Vagina (tissue), 2 donors: ENCODE measurements at places on chromosomes 12 and 14.

DNA sequence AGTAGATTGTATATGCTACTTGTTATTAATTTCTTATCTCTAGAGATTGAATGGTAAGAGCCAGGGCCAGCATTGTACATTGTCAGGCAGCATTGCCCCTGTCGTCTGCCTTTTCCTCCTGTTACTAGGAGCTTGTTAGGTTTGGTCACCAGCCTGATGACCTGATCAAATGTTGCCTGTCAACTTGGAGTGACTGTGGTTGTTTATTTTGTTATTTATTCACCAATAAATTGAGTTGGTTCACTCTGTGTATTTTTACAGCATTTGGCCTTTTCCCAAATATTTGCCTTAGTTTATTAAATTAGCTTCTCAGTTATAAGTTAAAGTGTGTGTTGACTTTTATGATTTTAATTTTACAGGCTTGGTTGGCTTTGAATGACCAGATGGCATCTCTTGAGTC is 88.4 kb downstream of the PRKCH start:
- DNase-seq: no peak

GRCh38 chr12:2295941-2296461 is 243.2 kb downstream of the CACNA1C start:
- no peak for DNase-seq

GRCh38 chr12:83183132-83183531 is 496.4 kb downstream of the TMTC2 start:
- DNase-seq: no peak

DNA sequence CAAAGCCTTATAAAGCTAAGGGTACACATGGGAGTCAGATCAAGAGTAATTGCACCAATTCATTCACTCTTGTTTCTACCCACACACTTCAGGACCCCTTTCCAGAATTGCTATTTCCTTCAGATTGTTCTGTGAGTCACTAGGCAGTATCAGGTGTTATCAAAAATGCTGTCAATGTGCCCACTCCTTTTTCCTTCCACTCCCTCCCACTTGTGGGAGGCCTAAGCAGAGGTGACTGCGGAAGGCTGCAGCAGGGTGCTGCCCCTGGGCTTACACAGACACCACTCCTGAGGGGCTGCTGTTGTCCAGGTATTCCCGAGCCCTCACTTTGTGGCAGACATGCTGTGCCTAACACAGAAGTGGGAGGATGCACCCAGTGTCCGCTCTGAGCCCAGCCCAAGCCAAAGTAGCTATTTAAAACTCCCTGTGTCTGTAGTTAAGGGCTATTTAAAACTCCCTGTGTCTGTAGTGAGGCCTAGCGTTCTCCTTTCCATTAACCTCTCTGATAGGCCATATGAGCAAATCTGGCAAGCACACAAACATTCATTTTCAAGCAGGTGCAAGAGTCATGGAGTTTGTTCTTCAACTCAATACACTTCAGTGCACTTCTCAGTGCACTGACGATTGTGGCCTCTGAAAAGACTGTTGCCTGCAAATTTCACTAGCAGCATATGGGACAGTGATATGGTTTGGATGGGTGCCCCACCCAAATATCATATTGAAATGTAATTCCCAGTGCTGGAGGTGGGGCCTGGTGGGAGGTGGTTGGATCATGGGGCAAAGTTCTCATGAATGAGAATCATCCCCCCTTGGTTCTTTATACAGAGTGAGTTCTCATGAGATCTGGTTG is 117.8 kb downstream of the PHLDA1 start:
- DNase-seq: no peak

- no peak for DNase-seq
Observed at GRCh38 chr12:130053651-130054069, 108.6 kb upstream of the FZD10 start.
